HS-27A (cell line): ENCODE measurements at places on chromosomes 5 and 9.

DNA sequence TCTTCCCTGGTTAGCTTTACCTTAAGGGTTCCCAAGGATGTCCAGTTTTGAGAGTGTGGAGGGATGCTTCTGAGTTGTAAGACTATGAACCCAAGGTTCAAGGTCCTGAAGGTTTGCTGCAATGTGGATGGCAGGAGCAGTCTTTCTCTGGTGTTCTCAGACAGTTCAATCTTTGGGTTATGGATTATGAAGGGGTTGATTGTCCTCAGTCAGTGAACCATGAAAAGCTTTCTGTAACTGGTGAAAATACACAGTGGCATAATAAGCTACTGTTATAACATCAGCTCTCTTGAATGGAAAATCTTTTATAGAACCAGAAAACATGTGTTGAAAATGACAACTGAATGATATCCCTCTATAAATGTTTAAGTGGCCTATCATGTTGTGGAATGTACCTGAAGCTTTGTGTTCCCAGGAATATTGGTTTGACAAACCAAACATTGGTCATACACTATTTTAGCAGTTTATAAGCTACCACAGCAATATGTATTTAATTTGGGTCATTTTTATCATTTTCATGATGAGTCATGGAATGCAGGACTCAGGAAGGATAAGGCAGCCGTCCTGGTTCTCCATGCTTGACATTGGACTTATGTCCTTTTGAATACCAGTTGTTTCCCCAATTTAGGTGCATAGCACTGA, 1041.8 kb upstream of the ARRDC3 start:
- DNase-seq, result no peak

DNA sequence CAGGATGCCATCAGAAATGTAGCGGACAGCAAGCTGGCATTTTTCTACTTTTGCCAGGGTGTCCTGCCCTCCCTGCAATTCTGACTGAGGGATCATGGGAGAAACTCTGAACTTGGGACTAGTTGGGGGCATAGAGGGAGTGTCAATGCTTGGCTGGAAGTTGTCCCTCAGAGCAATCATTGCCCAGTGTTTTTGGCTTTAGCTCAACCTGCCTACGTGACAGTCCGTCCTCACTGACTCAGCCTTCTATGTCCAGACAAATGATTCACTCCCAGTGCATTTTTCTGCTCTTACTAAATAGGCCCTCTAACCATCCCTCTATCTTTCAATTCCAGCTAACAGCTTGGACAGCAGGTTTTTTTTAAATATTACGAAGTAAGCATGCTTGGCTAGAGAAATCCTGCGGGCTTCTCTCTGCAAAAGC, 627.4 kb downstream of the TLR4 start:
- peak; percentile 47 for DNase-seq

DNA sequence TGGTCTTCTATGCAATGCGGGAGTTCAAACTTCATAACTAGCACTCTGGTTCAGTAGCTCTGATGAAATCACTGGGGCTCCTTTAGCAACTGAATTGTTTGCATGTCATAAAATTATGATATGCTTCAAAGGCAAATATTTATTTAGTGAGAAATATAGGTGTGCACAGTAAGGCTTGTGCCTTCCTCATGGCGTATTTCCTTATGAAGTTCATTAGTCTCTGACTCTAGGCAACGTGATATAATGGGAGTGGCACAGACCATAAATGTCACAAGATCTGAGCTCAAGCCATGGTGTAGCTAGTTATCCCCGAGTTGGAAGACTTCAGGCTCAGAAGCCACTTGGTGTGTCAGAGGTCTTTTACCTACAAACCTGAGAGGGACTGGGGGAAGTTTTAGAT, 35.5 kb downstream of the PIP5K1B start:
- no peak for DNase-seq

DNA sequence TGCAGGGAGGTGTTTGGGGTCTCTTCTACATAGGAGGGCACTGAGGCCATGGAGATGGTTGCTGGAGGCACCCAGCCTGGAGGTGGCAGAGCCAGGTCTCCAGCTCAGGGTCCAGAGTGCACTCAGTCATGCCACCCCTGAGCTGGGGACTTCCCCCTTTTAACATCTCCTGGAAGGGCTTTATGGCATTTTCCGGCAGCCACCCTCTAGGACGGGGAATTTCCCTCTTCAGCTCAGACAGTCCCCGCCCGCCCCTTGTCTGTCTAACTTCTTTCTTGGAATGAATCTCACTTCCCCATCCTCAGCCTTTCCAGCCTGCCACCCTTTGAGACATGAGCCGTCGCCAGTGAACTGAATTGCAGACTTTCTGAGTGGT, 49.9 kb downstream of the COL15A1 start:
- DNase-seq, result no peak

GRCh38 chr5:33227247-33227646, 213.5 kb upstream of the TARS1 start:
- DNase-seq, result no peak

DNA sequence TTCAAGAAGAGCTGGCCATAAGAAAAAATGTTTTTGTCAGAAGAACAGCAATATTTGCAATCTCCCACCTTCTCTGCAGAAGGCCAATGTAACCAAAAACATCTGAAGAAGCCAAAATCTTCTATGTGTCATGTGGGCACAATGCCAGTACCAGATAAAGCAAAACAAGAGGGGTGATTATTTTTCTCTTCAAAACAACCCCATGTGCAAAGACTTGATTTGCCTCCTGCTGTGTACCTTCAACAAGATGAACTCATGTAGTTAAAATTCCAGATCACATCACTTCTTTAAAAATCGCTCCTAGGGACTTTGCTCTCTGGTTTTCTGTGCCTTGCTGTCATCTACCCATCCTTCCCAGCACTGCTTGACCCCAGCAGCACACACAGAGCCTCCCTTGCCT, 134.0 kb upstream of the MAP3K1 start:
- peak; percentile 14 for DNase-seq

GRCh38 chr5:142239394-142240159, 85.2 kb downstream of the SPRY4 start:
- no peak for DNase-seq

GRCh38 chr5:72817671-72818266, 1.3 kb downstream of the TNPO1 start:
- no peak for DNase-seq

GRCh38 chr5:39579750-39580149, 155.0 kb upstream of the DAB2 start:
- no peak for DNase-seq

- DNase-seq, result no peak
Measured at GRCh38 chr9:93245437-93245970, 61.6 kb downstream of the WNK2 start.

DNA sequence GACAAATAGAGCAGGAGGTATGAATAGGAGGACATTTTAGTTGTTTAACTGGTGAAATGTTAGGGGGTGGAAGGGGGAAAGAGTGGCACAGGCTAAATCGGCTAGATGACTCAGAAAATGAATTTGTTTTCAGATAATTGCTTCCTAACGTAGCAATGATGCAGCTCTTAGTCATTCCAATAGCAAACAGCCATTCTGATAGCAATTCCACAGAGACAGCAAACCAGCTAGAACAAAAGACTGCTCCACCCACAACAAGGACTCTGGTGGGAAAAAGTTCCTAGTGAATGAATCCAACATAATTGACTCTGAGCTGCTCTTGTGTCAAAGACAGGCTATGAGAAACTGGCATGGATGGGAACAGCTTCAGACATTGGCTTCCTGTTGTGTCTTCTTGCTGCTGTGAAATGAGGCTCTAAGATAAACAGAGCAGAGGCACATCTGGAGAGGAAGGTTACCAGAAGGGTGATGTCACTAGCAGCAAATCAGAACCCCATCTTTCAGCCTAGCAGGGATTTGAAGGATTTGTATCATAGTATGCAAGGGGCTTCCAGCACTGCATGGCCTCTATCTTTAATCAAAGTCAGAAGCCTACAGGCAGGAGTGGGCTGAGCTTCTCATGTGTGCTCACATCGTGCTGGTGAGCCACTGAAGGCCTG, 28.1 kb upstream of the F2RL1 start:
- no peak for DNase-seq

GRCh38 chr9:115691693-115692092, 461.9 kb upstream of the PAPPA start:
- DNase-seq, result no peak

- DNase-seq, result no peak
Measured at GRCh38 chr5:84085387-84086041, 299.2 kb downstream of the EDIL3 start.

GRCh38 chr5:145967296-145967695, 30.9 kb downstream of the SH3RF2 start:
- DNase-seq, result no peak

DNA sequence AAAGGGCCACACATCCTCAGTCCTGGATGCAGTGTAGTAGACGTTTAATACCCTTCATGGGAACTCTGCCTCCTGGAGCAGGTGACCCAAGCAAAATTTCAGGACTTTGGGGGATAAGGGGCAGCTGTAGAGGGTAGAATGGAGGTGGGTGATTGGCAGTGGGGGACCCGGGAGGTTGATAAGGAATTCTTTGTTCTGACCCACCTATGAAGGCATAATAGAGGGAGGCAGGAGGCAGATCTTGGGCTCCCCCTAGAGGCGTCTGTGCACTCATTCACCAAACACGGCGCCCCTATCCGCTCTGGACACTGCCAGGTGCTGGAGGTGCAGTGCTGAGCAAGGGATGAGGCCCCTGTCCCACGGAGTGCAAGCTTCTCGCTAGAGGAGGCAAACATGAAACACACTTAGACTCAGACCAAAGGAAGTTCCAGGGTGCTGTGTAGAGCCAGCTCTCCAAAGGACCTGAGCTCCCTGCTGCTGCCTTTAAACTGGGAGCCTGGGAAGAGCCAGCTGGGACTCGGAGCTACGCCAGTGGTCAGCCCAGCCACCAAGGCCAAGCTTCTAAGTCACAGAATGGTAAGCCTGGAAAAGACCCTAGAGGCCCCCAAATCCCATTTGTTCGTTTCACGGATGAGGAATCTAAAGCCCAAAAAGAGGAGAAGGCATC, 7.7 kb downstream of the IL17B start:
- DNase-seq, result no peak

DNA sequence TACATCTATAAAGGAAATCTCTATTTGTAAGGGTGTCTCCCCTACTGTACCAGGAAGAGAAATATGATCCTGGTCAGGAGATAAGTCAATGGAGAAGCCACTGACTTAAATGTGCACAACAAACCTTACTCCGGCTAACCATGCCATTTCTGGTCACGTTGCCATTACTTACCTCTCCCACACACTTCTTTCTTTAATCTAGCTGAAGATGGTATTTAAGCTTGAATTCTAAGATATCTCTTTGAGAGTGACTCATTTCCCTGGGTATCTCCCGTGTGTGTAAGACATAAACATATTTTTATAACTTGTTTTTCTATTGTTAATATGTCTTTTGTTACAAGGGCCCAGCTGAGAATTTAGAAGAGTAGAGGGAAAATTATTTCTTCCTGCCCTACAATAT, 296.6 kb downstream of the SEMA5A start:
- no peak for DNase-seq

DNA sequence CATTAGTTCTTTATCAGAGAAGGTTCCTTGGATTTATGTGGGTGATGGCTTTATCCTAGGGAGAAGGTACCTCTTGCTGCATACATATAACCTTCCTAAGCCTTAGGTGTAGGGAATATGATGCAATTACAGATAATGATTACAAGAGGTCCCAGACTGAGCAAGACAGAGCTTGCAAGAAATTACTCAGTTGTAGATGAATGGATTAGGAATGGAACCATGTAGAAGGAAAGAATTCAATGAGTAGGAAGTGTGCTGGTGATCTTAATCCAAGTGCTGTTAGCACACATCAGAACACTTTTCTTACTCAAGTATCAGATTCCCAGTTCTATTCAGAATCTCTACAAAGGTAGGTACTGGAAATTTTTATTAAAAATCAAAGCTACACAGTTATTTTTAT, 2.5 kb downstream of the OR13F1 start:
- DNase-seq, result no peak

GRCh38 chr5:14445576-14446290, 135.9 kb upstream of the OTULINL start:
- DNase-seq, result no peak

GRCh38 chr9:17481565-17481964, 97.3 kb upstream of the SH3GL2 start:
- no peak for DNase-seq

GRCh38 chr5:159775890-159776289, 140.4 kb upstream of the ADRA1B start:
- DNase-seq, result no peak

GRCh38 chr5:8474569-8474930, 605.6 kb downstream of the MTRR start:
- DNase-seq, result no peak

GRCh38 chr9:113596616-113597320, 133.2 kb downstream of the RGS3 start:
- no peak for DNase-seq

DNA sequence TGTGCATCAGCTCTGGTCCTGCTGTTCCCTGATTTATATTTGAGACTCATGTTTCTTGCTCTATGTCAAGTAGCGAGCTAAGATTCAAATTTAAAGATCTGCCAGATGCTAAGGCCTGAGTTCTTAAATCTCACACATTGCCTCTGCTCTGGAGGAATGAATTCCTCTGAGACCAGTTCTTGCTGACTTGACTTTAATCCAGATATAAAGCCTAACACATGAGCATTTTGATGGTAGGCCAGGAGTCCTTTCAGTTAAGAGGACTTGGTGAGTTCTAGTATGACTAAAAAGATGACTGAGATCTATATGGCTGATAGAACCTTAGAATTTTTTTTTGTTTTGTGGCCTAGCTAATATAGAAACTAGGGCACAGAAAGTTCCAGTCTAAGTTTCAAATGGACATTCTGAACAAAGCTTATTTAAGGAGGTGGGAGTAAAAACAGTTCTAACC, 1.3 kb upstream of the INIP start:
- DNase-seq, result no peak

DNA sequence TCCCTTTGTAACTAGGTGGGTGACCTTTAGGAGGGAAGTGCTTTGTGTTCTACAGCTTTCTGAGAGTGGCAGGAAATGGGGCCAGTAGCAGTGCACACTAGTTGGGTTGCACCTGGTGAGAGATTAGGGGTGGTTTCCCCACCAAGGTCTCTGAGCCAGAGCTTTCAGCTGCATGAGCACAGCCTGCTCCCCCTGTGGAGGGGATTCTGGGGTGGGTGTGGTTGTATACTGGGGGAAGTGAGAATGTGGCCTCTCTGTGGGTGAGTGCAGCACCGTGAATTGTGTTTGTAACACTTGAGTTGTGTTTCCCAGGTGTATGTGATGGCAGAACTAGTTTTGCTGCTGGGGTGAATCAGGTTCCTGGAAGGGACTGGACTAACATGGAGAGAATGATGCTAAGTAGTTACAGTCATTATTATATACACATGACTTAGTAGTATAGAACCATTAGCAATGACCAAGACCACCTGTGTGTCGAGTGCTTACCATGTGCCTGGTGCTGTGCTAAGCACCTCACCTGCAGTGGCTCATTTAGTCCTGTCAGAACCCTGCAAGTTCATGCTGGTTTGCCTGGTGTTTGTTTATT, 11.8 kb upstream of the CXXC5 start:
- DNase-seq, result no peak

DNA sequence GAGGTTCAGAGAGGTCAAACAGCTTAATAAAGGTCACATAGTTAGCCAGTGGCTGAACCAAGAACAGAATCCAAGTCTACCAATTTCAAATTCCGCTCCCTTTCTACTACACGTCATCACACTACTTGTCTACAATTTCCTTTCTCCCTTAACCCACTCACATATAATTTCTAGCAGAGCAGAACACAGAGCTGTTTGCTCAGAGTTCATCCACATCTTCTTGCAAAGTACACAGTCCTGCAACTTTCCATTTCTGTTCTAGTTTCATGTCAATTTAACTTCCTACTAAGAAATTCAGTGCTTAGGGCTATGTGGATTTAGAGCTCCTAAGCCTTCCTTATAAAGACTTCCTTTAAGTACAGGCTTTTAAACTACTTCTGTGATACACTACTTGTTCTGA, 61.3 kb downstream of the MEGF9 start:
- DNase-seq, result no peak
